ENCODE measurements at places on chromosomes 13 and 19. TPM values are rescaled to one million over a fixed set of nuclear protein-coding genes. Genes with fewer than 3 reads are reported as not detected.

NLRP5 gene
- total RNA-seq: not detected

RNF225 gene
- total RNA-seq: 0.67 TPM

RNF17 gene
- not detected for total RNA-seq

GRIK5 gene
- under 0.01 TPM for total RNA-seq

FAM216B gene
- not detected for total RNA-seq

CCDC8 gene
- total RNA-seq: 0.29 TPM

ARHGAP35 gene
- 35.6 TPM for total RNA-seq

Data from vein endothelial cell (primary cell).